ENCODE measurements at places on chromosomes 7 and 10. TPM values are rescaled to one million over a fixed set of nuclear protein-coding genes. Genes with fewer than 3 reads are reported as not detected.

The HMX2 gene
- not detected for total RNA-seq

The OR13A1 gene
- not detected for total RNA-seq

The OR6V1 gene
- total RNA-seq, result not detected

The CYP2E1 gene
- total RNA-seq, result 0.20 TPM

The GATAD1 gene
- total RNA-seq, result 65.2 TPM

The EN2 gene
- total RNA-seq, result not detected

The SPDYE6 gene
- not detected for total RNA-seq

GRCh38 chr10:93330824-93331223, 151.3 kb downstream of the MYOF start:
- H3K27ac ChIP-seq, result no peak overlapping the region
- H3K27me3 ChIP-seq, result no peaks in the 10 kb centered on the region
- DNase-seq, result no peak
- H3K4me3 ChIP-seq, result no peak overlapping the region
- H3K4me1 ChIP-seq, result no peaks in the 10 kb centered on the region
- peaks cover 35% of the 10 kb centered on the region for H3K36me3 ChIP-seq

GRCh38 chr10:128339753-128340152, 213.5 kb upstream of the MKI67 start:
- H3K36me3 ChIP-seq, result no peaks in the 10 kb centered on the region
- no peak for DNase-seq
- H3K27me3 ChIP-seq, result no peaks in the 10 kb centered on the region

- H3K27me3 ChIP-seq, result no peaks in the 10 kb centered on the region
- H3K4me3 ChIP-seq, result no peak overlapping the region
- H3K36me3 ChIP-seq, result peaks cover 16% of the 10 kb centered on the region
- peaks cover 4% of the 10 kb centered on the region for H3K4me1 ChIP-seq
- no peak for DNase-seq
Observed at GRCh38 chr10:72011468-72011867, 47.3 kb downstream of the CHST3 start.

DNA sequence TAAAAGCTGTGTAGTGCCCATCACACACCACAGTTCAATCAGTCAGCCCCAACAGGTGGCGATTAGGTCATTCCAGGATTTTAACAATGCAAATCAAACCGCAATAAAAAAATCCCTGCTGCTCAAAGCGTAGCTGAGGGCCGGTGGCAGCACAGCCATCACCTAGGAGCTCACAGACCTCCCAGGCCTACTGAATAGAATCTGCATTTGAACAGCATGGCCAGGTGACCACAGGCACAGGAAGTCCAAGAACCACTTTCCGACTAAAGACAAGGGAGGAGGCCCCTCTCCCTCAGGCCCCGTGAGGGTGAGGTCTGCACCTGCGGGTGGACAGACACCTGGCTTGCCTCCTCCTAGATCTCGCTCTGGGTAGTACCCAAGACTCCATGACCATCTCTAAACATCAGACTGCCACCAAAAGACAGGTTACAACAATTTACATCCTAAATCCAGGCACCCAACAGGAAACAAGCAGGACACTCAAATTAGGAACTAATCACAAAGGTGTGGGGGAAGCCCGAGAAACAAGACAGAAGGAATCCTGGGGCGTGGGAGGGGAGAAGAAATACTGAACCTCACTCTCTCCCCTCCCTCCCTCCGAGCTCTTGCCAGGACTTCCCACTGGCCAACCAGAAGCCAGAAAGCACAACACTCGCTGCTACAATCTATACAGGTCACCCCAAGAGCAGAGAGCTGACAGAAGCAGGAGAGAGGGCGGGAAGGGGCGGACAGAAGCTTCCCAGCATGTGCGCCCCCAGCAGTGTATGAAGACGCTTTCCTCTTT, 19.2 kb downstream of the GNA12 start:
- H3K4me1 ChIP-seq, result peaks cover 19% of the 10 kb centered on the region
- no peaks in the 10 kb centered on the region for H3K27me3 ChIP-seq
- no peaks in the 10 kb centered on the region for H3K36me3 ChIP-seq
- no peak for DNase-seq
- no peak overlapping the region for H3K4me3 ChIP-seq

DNA sequence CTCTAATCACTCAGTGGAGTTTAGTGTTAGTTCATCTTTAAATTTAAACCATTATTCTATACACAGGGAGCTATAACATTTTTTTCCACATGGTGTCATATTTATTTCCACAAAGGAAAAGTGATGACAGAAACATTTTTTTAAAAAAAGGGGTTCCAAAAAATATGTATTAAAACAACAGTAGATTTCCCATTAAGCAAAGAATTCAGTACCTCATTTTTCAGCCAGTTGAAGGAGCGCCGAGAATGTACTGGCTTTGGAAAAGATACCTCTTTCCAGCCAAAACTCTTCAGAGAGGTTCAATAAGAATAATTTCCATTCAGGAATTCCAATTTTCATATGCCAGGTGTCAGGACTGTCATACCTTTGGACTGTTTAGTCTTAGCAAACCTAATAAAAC, 250.5 kb upstream of the MEOX2 start:
- no peaks in the 10 kb centered on the region for H3K27me3 ChIP-seq
- no peak for DNase-seq
- H3K36me3 ChIP-seq, result no peaks in the 10 kb centered on the region
- no peak overlapping the region for H3K4me3 ChIP-seq
- H3K27ac ChIP-seq, result no peak overlapping the region

GRCh38 chr7:2509298-2509906, 10.2 kb upstream of the LFNG start:
- no peak overlapping the region for H3K4me3 ChIP-seq
- no peaks in the 10 kb centered on the region for H3K4me1 ChIP-seq
- no peaks in the 10 kb centered on the region for H3K36me3 ChIP-seq
- no peaks in the 10 kb centered on the region for H3K27me3 ChIP-seq
- DNase-seq, result no peak

DNA sequence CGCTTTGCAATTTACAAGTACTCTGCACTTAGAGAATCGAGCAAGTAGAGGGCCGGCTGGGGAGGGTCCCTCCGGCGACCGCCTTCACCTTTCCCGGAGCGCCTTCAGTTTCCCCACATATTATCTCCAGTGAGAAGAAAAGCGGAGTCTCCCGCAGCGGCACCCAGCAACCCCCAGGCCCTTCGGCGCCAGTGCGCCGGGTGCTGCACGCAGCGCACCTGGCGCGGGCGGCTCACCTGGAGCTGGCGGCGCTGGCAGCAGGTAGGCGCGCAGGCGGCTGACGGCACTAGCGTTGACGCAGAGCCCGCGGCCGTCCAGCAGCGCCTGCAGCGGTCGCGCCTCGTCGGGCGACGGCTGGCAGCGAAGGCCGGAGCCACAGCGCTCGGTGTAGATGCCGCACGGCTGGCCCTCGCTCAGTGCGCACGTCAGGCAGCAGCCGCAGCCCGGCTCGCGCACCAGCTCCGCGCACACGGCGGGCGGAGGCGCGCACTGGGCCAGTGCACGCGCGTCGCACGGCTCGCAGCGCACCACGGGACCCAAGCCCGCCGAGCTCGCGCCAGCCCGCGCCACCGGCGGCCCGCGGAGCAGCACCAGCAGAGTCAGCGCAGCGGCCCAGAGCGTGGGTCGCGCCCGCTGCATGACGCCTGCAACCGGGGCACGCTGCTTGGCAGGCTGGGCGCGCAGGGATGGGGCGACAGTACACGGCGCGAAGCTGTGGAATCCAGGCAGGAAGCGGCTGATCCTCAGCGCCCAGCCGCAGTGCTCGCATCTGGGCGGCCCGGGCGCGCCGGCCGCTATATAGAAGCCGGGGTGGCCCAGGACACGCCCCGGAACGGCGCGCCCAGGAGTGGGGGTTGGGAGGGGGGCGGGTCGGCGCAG, at the start of gene IGFBP3:
Gene IGFBP3, minus strand, starts transcription at position 771 of the 879 bp plus-strand sequence. Its CDS starts 132 bp downstream, at position 639.
- H3K27ac ChIP-seq, result no peak within 1 kb of the TSS
- no peaks in the 10 kb centered on the region for H3K27me3 ChIP-seq
- H3K4me3 ChIP-seq, result no peak within 1 kb of the TSS
- peak; percentile 63 for DNase-seq

GRCh38 chr10:99172128-99172738, 63.4 kb downstream of the HPSE2 start:
- no peaks in the 10 kb centered on the region for H3K4me1 ChIP-seq
- H3K27ac ChIP-seq, result no peak overlapping the region

GRCh38 chr10:91200314-91201212, 19.9 kb upstream of the PCGF5 start:
- H3K36me3 ChIP-seq, result no peaks in the 10 kb centered on the region
- no peak for DNase-seq
- H3K27me3 ChIP-seq, result no peaks in the 10 kb centered on the region
- H3K27ac ChIP-seq, result no peak overlapping the region
- no peak overlapping the region for H3K4me3 ChIP-seq
- H3K4me1 ChIP-seq, result peaks cover 3% of the 10 kb centered on the region

DNA sequence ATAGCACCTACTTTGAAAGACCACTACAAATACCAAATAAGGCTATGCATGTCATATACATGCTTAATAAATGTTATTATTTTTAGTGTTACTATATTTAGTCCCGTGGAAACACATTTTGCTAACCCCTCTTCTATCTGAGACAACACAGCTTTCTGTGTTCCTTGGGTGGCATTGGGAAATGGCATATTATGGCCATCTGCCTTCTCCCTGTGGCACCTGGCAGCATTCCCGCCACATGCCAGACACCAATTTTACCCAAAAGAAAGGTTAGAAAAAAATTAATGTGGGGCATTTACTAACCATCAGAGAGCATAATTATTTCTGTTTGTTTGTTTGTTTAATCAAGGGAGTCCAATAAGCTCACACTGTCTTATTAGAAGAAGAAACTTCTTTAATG, 168.6 kb upstream of the ETV1 start:
- H3K4me1 ChIP-seq, result no peaks in the 10 kb centered on the region
- H3K4me3 ChIP-seq, result no peak overlapping the region
- no peak for DNase-seq
- no peaks in the 10 kb centered on the region for H3K36me3 ChIP-seq
- H3K27ac ChIP-seq, result no peak overlapping the region

- no peaks in the 10 kb centered on the region for H3K27me3 ChIP-seq
- H3K4me3 ChIP-seq, result no peak overlapping the region
- H3K4me1 ChIP-seq, result no peaks in the 10 kb centered on the region
- no peaks in the 10 kb centered on the region for H3K36me3 ChIP-seq
- no peak for DNase-seq
Observed at GRCh38 chr7:72161534-72161933, 250.6 kb downstream of the CALN1 start.

GRCh38 chr10:33247221-33247922, 87.1 kb downstream of the NRP1 start:
- H3K4me3 ChIP-seq, result no peak overlapping the region
- peaks cover 1% of the 10 kb centered on the region for H3K4me1 ChIP-seq
- no peaks in the 10 kb centered on the region for H3K27me3 ChIP-seq
- DNase-seq, result no peak
- peaks cover 2% of the 10 kb centered on the region for H3K36me3 ChIP-seq

- no peak overlapping the region for H3K4me3 ChIP-seq
- no peaks in the 10 kb centered on the region for H3K27me3 ChIP-seq
- H3K36me3 ChIP-seq, result no peaks in the 10 kb centered on the region
- no peak overlapping the region for H3K27ac ChIP-seq
- H3K4me1 ChIP-seq, result peaks cover 33% of the 10 kb centered on the region
Observed at GRCh38 chr7:2106924-2107323, 125.8 kb downstream of the MAD1L1 start.

DNA sequence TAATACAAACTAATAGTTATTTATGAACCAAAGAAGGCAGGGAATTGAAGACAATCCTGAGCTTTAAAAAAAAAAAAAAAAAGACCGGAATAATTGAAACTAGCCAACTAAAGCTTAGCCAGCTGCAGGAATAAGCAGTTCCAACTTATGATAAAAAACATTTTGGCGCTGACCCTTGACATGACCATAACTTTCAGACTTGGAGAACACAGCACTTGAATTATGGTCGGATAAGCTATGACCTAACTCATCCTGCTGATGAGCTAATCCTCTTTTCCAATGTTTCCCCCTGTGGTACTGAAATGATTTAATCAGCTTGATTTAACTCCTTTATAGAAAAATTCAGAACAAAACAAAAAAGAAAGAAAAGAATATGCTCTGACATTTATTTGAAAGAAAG, 181.8 kb downstream of the DGKB start:
- no peaks in the 10 kb centered on the region for H3K4me1 ChIP-seq
- H3K4me3 ChIP-seq, result no peak overlapping the region
- no peaks in the 10 kb centered on the region for H3K27me3 ChIP-seq
- no peak overlapping the region for H3K27ac ChIP-seq
- no peaks in the 10 kb centered on the region for H3K36me3 ChIP-seq

DNA sequence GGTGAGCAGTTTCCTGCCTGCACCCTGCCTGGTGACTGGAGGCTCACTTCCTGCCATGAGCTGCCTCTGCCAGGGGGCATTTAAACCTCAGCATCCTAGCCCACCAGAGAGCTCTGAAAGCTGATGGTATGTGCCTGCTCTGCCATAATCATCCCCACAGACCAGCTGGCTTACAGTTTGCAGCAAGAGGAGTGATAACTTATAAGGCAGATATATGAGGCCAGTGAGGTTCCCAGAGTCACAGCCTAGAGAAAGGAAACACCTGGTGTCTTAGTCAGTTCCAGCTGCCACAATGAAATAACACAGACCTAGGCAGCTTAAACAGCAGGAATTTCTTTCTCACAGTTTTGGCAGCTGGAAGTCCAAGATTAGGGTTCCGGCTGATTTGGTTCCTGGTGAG, 232.0 kb downstream of the PAXIP1 start:
- no peaks in the 10 kb centered on the region for H3K4me1 ChIP-seq
- DNase-seq, result no peak
- no peaks in the 10 kb centered on the region for H3K36me3 ChIP-seq
- H3K4me3 ChIP-seq, result no peak overlapping the region

Measured in thyroid gland (tissue), 4 donors.